NCI-H2171 treated with DMSO at 0.1 percent for 48 hours (cell line): ENCODE measurements at places on chromosomes 6 and 20.

DNA sequence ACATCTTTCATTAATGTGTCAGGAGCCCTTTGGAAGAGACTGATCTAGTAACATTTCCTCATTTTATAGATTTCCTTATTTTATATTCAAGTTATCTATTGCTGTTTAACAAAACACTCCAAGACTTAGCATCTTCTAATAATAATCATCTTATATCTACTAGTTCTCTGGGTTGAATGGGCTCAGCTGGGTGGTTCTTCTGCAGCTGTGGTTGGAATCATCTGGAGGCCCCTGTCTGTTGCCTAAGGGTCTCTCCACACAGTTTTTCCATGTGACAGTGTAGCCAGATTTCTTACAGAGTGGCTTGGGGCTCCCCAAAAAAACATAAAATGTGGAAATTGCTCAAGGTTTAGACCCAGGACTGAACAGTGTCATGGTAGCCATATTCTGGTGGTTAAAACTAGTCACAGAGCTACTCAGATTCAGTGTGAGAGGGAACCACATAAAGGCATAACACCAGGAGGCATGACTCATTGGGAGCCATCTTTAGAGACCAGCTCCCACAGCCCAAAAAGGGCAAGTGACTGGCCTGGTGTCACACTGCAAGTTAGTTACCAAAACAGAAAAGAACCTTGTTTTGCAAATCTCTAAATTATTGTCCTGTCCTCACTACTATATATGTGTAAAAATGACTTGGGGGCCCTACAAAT is 11.5 kb downstream of the SLC2A10 start:
- DNase-seq, result no peak

DNA sequence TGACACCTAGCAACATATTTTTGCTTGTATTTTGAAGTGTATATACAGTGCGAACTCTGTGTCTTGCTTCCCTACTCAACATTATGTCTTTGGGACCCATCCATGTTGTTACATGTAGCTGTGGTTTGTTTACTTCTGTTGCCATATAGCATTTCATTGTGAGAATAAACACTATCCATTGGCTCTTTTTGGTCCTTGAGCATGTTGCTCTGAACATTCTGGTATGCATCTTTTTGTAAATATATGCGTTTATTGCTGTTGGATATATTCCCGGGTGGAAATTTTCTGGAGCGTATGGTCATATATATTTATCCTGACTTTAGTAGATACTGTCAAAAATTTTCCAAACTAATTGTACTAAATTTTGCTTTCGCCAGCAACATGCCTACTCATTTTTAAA is 222.5 kb upstream of the SPTLC3 start:
- no peak for DNase-seq

DNA sequence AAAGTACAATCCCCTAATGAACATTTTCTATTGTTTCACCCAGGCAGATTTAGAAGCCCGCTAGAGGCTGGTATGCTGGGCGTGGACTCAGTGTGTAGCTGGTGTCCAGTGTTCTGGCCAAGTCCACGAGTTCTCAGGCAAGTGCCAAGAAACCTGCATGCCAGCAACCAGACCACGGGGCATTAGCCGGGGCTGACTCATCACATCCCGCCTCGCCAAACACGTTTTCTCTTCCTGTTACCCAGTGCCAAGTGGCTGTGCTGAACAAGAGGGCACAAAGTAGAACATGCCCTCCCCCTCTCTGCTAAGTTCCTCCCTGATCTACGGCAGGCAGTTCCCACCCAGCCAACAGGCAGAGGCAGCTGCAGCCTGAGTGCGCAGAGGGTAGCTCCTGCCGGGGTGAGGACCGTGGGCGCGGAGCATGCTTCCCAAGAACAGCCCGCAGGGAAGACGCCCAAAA is 29.6 kb downstream of the RAMACL start:
- no peak for DNase-seq

- DNase-seq, result no peak
These were observed 64.6 kb upstream of the UST start for GRCh38 chr6:148682252-148682651.

GRCh38 chr20:2891343-2891742 is 18.1 kb downstream of the PTPRA start:
- DNase-seq, result no peak

DNA sequence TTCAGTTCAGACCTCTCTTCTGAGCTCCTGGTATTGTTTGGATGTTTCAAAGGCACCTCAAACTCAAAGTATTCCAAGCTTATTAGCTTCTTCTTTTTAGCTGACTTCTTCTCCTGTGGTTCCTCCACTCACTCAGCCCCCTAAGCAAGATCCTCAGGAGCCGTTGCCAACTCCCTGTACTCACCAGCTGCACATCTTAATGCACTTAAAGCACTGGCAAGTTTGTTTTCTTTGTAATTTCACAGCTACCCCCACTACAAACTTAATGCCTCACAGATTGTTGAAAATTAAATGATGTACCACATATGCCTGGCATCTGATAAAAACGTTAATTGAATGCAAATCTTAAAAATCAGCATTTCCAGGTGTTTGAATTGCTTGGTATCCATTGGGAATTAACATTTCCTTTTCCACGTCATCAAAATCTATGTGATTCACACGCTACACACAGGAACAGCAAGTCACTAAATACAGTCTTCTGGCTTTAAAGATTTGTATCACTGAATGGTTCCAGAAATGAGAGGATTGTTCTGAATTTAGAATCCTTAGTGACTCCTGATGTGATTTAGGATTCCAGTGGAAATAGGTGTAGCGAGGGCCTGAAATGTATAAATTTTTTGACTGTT is 24.5 kb downstream of the CALHM6 start:
- no peak for DNase-seq

DNA sequence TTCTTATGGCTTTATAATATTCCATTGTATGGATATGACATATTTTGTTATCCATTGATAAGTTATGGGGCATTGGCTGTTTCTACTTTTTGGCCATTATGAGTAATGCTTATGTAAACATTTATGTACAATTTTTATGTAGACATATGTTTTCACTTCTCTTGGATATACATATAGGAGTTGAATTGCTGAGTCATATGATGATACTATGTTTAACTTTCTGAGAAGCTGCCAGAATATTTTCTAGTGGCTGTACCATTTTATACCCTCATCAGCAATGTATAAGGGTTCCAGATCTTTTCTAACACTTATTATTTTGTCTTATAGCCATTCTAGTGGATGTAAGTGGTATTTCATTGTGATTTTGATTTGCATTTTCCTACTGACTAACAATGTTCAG is 23.1 kb downstream of the OTOR start:
- DNase-seq, result no peak

- DNase-seq, result no peak
These were observed 195.5 kb downstream of the EPM2A start for GRCh38 chr6:145539831-145540230.

DNA sequence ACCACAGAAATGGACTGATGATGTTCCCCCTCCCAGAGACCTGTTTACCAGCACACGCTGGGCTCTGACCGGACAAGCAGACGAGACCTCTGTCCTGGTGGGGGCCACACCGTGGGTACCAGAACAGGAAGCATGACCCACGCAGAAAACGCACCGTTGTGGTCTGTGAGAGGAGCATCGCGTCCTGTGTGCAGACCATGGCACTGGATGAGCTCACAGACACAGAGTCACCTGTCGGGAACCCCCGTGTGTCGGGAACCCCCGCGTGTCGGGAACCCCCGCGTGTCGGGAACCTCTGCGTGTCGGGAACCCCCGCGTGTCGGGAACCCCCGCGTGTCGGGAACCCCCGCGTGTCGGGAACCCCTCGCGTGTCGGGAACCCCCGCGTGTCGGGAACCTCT is 37.4 kb downstream of the MYT1 start:
- no peak for DNase-seq

DNA sequence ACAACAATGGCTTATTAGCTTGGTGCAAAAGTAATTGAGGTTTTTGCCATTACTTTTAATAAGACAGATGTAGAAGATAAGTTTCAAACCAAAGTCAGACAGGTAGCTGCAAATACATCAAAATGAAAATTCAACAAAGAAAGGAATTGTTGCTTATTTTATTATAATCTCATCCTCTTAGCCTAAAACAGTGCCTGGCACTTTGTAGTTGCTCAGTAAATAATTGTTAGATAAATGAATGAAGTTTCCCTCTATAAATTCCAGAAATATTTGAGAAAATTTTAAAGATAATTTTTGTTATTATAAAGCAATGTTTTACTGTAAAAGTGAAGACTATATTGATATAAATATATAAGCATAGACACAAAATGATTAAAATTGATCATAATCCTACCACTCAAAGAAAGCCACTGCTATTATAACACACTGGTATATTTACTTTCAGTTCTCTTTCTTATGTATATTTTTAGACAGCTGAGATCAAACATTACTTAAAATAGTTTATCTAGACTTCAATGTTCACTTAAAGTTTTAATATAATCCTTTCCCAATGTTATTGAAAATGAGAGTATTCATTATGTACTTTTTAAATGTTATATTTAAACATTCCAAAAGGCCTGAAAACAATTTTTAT is 42.5 kb downstream of the SESN1 start:
- DNase-seq, result no peak
